Stimulated activated CD8-positive, alpha-beta memory T cell treated with anti-CD3 and anti-CD28 coated beads, Interleukin-7, amount 100 ng/mL, for 1 hour (primary cell): ENCODE measurements at places on chromosomes 2 and 18.

- DNase-seq = no peak
Measured at GRCh38 chr2:98502556-98503335, 58.1 kb downstream of the INPP4A start.

DNA sequence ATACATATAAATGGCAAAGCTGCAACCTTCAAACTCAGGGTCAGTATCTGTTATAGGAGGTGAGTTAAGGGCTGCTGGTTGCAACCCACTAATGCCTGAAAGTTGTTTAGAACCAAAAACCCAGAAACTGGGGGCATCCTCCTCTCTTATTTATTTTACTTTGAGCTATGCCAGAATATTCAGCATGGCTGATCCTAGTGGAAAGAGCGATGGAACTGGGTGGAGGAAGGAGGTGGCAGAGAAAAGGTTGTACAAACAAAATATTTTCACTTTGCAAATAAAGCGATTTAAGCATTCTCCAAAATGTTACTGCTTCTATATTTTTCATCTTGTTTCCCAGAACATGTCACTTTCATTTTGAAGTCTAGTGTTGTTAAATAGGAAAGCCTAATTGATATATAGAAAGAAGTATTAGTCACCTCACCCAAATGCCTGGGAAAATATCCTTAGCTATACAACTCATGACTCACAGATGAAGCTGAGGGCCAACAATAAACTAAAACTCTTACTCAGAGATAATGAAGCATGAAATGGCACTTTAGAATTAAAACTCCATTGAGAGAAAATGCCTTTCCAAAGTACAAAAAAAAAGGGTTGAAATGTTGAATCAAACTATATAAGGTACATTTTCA lies 251.4 kb upstream of the UBE2E3 start:
- no peak for DNase-seq

DNA sequence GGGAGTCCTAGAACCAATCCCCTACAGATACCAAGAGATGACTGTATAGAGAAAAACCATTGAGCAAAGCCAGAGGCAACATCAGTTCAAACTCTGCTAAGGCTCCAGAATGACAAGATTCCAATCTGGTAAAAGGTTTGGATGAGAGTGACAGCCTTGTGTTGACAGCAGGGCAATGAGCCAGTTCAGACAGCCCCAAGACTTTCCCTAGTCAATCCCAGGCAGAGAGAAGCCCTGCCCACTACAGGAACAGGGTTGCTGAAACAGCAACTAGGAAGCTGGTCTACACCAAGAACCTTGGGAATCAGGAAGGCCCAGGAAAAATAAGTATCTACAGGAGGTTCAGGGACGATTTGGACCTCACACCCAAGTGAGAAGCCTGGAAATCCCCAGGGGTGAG lies 3.3 kb downstream of the PSTPIP2 start:
- DNase-seq = no peak

DNA sequence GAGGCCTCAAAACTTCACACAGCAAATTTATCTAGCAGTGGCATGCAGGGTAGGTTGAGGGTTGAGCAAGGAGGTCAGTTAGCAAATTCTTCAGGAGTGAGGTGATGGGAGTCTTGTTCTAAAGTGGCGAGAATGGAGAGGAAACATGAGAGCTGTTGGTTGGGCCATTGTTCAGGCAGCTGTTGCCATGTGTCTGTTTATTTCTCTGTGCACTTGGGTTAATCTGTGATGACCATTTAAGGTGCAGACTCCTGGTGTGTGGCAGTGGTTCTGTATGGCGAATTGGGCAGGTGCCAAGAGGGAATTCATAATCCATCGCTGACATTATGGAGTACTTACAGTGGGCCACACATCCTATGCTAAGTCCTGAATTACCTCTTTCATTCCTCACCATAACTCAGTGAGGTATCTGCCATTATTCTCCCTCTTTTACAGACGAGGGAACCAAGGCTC lies 30.4 kb downstream of the TMEM178A start:
- no peak for DNase-seq

DNA sequence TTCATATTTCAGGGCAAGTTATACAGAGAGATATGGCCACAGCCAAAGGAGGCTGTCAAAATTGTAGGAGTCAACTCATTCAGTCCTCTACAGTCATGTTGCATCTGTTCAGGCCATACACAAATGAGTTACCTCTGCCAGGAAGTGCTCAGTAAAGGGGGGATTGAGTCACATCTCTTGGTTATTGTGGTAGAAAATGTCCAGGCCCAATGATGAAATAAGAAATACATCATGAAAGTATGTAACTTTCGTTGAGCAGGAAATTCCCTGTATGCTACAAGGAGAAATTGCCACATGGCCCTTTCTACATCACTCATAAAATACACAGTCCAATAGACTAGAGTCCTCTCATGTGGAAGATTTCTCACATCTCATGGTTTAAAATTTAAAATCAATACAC lies 103.9 kb upstream of the COL3A1 start:
- no peak for DNase-seq

GRCh38 chr2:217179854-217180253 lies 320.0 kb upstream of the TNP1 start:
- no peak for DNase-seq

DNA sequence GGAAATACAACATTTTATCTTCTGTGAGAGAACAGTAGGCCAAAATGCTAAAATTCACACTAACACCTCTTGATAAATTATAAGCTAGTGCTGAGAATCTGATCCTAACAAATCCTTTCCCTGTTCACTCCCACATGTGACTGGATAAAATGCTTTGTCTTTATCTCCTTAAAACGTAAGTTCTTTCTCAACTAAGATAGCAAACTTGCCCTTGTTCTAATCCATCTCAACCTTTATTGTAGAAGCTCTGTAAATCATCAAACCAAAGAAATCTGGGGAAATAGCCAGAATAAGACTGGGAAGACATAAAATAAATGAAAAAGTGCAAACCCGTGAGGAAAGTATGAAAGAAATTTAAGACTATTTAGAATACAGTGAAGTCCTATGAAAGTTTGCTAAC lies 1058.4 kb upstream of the ACVR2A start:
- DNase-seq = no peak

GRCh38 chr2:105521176-105521575 lies 122.3 kb upstream of the FHL2 start:
- no peak for DNase-seq

DNA sequence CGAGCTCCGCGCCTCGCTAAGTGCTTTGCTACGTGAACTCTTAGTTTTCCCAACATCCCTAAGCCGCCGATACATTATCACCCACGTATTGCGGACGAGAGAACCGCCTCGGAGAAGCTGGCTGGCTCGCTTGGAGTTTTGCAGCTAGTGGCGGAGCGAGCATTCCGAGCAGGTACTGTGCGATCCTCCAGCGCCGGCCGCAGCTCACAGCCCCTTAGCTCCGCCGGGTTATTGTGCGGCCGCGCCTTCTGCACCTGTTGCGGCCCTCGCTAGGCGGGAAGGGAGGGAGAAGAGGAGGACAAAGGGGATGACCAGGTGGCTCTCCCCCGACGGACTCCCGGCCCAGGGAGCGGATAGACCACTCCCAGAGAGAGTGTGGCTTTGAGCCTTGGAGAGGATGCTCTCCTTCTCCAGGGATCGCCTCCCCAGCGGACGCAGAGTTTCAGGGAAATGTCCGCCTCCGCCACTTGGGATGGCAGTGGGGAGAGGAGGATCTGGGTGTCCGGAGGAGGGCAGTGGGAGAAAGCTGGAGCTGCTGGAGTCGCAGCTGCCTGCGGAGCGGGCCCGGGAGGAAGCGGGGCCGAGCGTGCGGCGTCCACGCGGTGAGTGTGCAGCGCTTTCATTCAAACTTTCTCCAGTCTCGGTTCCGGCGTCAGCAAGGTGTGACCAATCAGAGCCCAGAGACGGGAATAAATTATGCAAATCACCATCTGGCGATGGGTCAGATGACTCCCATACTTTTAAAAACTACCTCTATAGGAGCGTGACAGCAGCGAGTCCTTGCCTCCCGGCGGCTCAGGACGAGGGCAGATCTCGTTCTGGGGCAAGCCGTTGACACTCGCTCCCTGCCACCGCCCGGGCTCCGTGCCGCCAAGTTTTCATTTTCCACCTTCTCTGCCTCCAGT lies at the start of gene LIPG:
TSS of gene LIPG (plus strand) at position 769 of the 905 bp plus-strand sequence. CDS start 252 bp downstream, outside the sequence.
- DNase-seq = no peak

GRCh38 chr18:7633171-7633570 lies 66.1 kb downstream of the PTPRM start:
- no peak for DNase-seq

- no peak for DNase-seq
Measured at GRCh38 chr2:180739070-180739469, 241.3 kb upstream of the UBE2E3 start.

DNA sequence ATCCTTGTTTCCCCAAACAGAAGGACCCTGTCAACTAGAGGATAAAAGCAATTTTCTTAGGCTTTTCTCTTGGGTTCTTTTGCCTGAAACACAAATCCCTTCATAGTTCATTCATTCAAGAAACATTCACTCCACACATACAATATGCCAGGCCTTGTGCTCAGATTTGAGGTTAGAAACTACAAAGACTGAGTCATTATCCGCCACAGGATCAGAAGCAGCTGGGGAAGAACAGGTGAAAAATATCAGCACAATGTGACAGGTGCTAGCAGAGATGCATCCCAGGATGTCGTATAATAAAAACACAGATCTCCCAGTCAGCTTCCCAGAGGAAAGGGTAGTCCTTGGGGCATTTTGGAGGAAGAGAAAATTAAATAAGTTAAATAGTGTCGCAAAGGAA lies 172.4 kb downstream of the LRATD1 start:
- no peak for DNase-seq

DNA sequence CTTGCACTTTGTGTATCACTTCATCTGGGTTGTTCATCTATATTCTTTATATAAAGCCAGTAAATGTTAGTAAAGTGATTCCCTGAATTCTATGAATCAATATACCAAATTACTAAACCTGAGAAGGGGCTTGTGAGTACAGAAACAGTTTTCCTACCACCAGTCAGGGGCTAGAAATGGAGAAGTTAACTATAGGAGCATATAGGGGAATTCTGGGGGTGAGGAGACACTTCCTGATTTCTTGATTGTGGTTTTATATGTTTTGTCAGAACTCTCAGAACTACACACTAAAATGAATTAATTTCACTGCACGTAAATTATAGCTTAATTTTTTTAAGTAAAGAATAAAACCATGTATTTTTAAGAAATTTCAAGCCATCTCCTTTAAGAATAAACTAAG lies 93.7 kb downstream of the SESTD1 start:
- DNase-seq = no peak

DNA sequence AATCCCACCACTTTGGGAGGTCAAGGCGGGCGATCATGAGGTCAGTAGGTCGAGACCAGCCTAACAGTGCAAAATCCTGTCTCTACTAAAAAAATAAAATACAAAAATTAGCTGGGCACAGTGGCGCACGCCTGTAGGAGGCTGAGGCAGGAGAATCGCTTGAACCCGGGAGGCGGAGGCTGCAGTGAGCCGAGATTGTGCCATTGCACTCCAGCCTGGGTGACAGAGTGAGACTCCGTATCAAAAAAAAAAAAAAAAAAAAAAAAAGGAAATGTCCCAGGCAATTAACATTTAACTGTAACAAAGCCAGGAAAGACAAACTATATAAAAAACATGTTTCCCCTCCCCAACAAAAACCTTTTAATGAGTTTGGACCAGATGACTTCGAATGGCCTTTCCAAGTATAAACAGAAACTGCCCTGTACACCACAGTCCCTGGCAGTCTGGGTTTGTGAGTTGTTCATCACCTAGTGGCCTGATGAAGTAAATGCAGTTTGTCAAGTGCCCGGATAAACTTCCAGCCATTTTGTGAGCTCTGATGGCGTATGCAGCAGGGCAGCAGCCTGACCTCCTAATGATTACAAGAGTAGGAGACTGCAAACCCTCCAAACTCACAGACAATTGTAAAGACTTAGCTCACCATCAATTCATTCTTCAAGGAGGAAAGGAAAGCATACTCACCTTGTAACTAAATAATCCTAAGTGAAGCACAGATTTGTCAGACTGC lies 16.6 kb upstream of the PCBP1 start:
- no peak for DNase-seq
